ENCODE measurements at places on chromosomes 3 and 15. TPM values are rescaled to one million over a fixed set of nuclear protein-coding genes. Genes with fewer than 3 reads are reported as not detected.

Gene TMCO5A
- total RNA-seq, result not detected

Gene ELP6
- total RNA-seq, result 25.7 TPM

Gene GPR149
- not detected for total RNA-seq

Gene CAND2
- 0.43 TPM for total RNA-seq

Gene ZNF619
- 4.4 TPM for total RNA-seq

DNA sequence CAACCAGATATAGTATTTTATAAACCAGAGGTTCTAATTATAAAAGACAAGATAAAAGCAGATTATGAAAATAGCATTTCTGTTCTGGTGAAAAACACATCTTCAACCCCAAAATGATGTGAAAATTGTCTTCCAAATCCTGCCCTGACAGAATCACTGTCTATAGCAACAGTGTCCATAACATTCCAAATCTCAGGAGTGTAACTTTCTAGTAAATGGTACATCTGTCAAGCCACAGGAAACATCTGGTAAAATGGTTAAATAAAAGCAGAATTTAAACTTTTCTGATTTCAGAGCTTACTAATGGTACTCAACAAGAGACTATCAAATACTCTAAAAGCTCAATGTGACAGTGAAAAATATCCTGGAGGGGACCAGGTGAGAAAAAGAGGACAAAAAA, 60.5 kb downstream of the VGLL4 start:
- peak overlapping the region; percentile 77 for H3K27ac ChIP-seq
- H3K4me3 ChIP-seq, result peak overlapping the region; percentile 68
- peaks cover 5% of the 10 kb centered on the region for H3K36me3 ChIP-seq
- peaks cover 60% of the 10 kb centered on the region for H3K4me1 ChIP-seq
- H3K27me3 ChIP-seq, result no peaks in the 10 kb centered on the region

DNA sequence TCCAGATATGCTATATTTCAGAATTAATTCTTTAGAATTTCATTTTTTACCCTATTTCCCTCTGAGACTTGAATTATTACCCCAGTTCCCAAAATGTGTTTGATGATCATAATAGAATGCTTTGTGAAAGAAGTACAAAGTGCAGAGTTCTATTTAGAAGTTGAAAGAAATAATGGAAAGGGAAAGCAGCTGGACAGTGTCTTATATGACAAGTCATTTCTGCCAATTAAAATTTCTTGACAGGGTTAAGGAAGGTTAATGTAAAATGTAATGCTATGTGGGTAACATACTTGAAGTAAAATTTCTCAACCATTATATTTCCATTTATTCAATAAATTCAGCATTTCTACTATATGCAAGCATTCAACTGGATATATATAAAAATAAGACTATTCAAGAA, 33.1 kb downstream of the FGF7 start:
- H3K27ac ChIP-seq, result peak overlapping the region; percentile 79
- H3K4me1 ChIP-seq, result peaks cover 77% of the 10 kb centered on the region
- H3K27me3 ChIP-seq, result no peaks in the 10 kb centered on the region
- H3K36me3 ChIP-seq, result peaks cover 57% of the 10 kb centered on the region

DNA sequence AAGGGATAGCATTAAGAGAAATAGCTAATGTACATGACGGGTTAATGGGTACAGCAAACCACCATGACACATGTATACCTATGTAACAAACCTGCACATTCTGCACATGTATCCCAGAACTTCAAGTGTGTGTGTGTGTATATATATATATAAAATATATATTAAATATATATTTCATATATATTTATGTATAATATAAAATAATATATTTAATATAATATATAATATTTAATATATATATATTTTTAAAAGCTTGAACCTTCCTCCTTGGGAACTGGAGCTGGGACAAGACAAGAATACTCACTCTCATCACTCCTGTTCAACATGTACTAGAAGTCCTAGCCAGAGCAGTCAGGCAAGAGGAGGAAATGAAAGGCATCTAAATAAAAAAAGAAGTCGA, 149.3 kb downstream of the UNC13C start:
- no peak overlapping the region for H3K4me3 ChIP-seq
- no peak for DNase-seq
- no peaks in the 10 kb centered on the region for H3K36me3 ChIP-seq
- H3K27me3 ChIP-seq, result no peaks in the 10 kb centered on the region
- H3K4me1 ChIP-seq, result no peaks in the 10 kb centered on the region

- H3K27me3 ChIP-seq, result no peaks in the 10 kb centered on the region
- no peaks in the 10 kb centered on the region for H3K36me3 ChIP-seq
- H3K4me1 ChIP-seq, result no peaks in the 10 kb centered on the region
- H3K27ac ChIP-seq, result no peak overlapping the region
Observed at GRCh38 chr15:47415539-47415971, 301.8 kb upstream of the SEMA6D start.

GRCh38 chr3:80051602-80051962, 283.8 kb upstream of the ROBO1 start:
- H3K4me3 ChIP-seq, result no peak overlapping the region
- H3K27ac ChIP-seq, result no peak overlapping the region
- no peaks in the 10 kb centered on the region for H3K36me3 ChIP-seq
- no peak for DNase-seq

GRCh38 chr15:29410338-29410737, 140.7 kb upstream of the NSMCE3 start:
- H3K36me3 ChIP-seq, result no peaks in the 10 kb centered on the region
- H3K4me3 ChIP-seq, result no peak overlapping the region
- H3K27ac ChIP-seq, result no peak overlapping the region
- DNase-seq, result no peak

DNA sequence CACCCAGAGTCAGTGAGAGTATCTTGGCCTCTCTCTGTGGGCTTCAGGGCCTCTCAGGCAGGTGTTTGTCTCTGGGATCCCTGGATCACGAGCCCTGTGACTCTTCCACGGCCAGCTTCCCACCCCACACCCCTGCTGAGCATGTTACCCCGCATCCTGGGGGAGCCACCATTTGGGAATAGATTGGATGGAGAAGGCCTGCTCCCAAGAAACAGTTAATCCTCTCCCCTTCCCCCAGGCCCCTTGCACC, 15.5 kb upstream of the SRP14 start:
- H3K4me1 ChIP-seq, result peaks cover 28% of the 10 kb centered on the region
- H3K36me3 ChIP-seq, result no peaks in the 10 kb centered on the region
- DNase-seq, result no peak
- no peaks in the 10 kb centered on the region for H3K27me3 ChIP-seq
- H3K27ac ChIP-seq, result no peak overlapping the region

DNA sequence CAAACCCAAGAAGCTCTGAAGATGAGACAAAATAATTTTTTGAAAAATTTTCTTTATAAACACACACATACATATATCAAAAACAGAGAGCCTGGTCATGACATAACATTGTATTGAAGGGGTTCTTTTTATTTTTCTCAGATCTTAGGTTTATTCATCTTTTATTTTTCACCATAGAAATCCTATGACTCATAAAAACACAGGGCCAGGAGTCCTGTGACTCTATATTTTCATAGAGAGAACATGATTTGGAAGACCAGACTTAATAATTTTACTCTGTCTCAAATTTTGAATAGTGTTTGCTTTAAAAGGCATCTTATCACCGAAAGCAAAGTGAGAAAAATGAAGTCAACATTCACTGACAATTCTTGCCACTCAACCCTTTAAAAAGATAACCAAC, 57.7 kb downstream of the SUCNR1 start:
- peak; percentile 55 for DNase-seq
- peaks cover 43% of the 10 kb centered on the region for H3K4me1 ChIP-seq
- H3K4me3 ChIP-seq, result no peak overlapping the region
- H3K27ac ChIP-seq, result no peak overlapping the region

GRCh38 chr3:22216601-22217000, 465.6 kb upstream of the ZNF385D start:
- H3K36me3 ChIP-seq, result no peaks in the 10 kb centered on the region
- no peak overlapping the region for H3K4me3 ChIP-seq
- no peak overlapping the region for H3K27ac ChIP-seq
- H3K27me3 ChIP-seq, result peaks cover 7% of the 10 kb centered on the region

- H3K27ac ChIP-seq, result no peak overlapping the region
- peaks cover 20% of the 10 kb centered on the region for H3K4me1 ChIP-seq
- no peak overlapping the region for H3K4me3 ChIP-seq
- no peaks in the 10 kb centered on the region for H3K27me3 ChIP-seq
Observed at GRCh38 chr15:50628421-50628820, 58.2 kb downstream of the TRPM7 start.

DNA sequence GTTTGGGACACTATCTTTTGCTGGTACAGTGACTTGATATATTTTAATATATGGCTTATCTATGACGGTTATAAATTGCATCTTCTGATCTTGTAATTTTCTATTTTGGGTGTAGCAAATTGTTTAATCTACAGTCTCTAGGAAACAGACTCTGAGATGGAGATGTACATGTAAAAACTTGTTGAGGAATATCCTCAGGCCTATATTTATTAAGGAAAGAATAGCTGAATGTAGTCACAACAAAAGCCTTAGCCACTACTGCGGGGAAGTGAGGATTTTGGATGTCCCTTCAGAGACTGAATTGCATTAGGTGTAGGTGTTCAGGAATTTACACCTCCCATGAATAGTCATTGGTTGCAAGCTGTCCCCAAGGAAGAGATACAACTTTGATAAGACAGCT, 13.8 kb upstream of the OR5K3 start:
- H3K36me3 ChIP-seq, result no peaks in the 10 kb centered on the region
- H3K4me3 ChIP-seq, result no peak overlapping the region

- H3K4me1 ChIP-seq, result no peaks in the 10 kb centered on the region
- H3K36me3 ChIP-seq, result no peaks in the 10 kb centered on the region
- no peak for DNase-seq
- H3K4me3 ChIP-seq, result no peak overlapping the region
Observed at GRCh38 chr3:195118671-195119070, 152.3 kb downstream of the XXYLT1 start.

DNA sequence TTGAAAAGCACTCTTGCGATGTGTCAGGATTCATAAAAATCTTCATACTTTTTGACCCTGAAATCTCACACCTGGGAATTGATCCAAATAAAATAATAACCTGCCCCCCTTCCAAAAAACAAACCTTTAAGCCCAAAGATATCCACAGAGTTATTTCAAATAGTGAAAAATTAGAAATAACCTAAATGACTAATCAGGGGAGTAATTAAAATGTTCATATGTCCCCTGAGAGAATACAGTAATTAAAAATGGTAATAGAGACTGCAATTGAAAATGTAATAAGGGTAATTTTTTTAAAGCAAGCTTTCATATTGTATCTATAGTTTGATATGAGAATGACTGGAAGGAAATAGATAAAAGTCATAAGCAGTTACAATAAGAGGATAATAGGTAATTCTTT, 68.0 kb downstream of the CALML4 start:
- no peaks in the 10 kb centered on the region for H3K27me3 ChIP-seq
- H3K4me3 ChIP-seq, result no peak overlapping the region
- no peak for DNase-seq
- no peak overlapping the region for H3K27ac ChIP-seq
- H3K4me1 ChIP-seq, result peaks cover 6% of the 10 kb centered on the region
- no peaks in the 10 kb centered on the region for H3K36me3 ChIP-seq

- H3K4me1 ChIP-seq, result peaks cover 8% of the 10 kb centered on the region
- no peaks in the 10 kb centered on the region for H3K36me3 ChIP-seq
- H3K27ac ChIP-seq, result no peak overlapping the region
- no peak for DNase-seq
- no peak overlapping the region for H3K4me3 ChIP-seq
Observed at GRCh38 chr3:65999606-66000005, 39.1 kb downstream of the MAGI1 start.

- no peak overlapping the region for H3K4me3 ChIP-seq
- peaks cover 8% of the 10 kb centered on the region for H3K4me1 ChIP-seq
- 0 out of 2 replicates have a peak, but pooled peaks cover 5% of the 10 kb centered on the region for H3K27me3 ChIP-seq
- no peak for DNase-seq
- no peak overlapping the region for H3K27ac ChIP-seq
- H3K36me3 ChIP-seq, result no peaks in the 10 kb centered on the region
Observed at GRCh38 chr15:99006904-99007495, 592 bp downstream of the PGPEP1L start.

DNA sequence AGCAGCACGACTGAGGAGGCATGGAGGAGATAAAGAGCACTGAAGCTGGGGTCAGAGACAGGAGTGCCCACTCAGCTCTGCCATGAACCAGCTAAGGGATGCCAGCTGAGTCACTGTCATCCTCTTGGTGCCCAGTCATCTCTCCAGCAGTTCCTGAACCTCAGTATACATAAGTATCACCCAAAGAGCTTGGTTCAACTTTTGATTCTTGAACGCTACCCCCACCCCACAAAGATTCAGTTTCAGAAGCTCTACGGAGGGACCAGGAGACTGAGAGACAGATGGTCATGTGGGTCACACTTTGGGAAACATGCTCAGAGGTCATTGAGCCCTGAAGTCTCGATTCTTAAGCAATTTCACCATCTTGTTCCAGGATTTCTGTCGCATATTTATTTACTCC, 108.4 kb downstream of the ALDH1A2 start:
- DNase-seq, result peak; percentile 9
- H3K4me3 ChIP-seq, result no peak overlapping the region
- peaks cover 8% of the 10 kb centered on the region for H3K27me3 ChIP-seq
- no peaks in the 10 kb centered on the region for H3K36me3 ChIP-seq
- no peaks in the 10 kb centered on the region for H3K4me1 ChIP-seq

DNA sequence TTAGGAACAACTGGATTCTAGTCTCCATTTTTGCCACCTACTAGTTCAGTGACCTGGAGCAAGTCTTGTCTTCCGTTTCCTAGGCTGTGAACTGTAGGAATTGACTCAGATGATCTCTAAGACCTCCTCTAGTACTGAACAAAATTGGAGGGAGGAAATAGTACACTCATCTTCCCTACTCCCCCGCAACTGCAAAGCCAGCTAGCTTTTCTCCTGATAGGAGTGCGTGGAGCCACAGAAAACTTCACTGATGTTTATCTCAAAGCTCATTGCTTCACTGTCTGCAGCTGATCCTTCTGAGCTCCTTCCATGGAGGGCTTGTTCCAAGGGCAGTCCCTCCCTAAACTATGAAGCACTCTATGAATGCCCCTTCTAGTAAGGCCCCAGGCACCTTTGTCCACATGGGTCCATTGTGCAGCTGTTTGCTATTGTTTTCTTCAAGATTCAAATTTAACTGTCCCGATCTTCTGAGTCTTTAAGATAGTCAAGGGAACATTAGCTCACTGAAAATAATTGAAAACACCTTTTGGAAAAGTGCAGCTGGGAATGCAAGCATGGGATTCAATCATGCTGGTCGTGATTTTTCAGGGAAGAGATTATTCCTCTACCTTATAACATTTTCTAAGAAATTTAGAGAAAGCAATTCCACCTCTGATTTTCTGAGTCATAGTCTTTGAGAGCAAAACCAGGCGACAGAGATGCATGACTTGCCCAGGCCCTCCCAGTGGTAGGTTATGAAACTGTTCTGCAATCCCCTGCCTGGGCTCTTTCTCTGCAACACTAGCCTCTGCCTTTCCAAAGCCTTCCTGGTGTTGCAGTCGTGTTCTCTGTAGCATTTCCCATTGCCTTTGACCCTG, 24.3 kb downstream of the FILIP1L start:
- peak overlapping the region; percentile 50 for H3K4me3 ChIP-seq
- no peaks in the 10 kb centered on the region for H3K27me3 ChIP-seq
- DNase-seq, result peak; percentile 89
- H3K27ac ChIP-seq, result peak overlapping the region; percentile 72
- no peaks in the 10 kb centered on the region for H3K36me3 ChIP-seq

- peaks cover 50% of the 10 kb centered on the region for H3K4me1 ChIP-seq
- no peak for DNase-seq
- no peak overlapping the region for H3K4me3 ChIP-seq
- H3K27me3 ChIP-seq, result no peaks in the 10 kb centered on the region
- no peaks in the 10 kb centered on the region for H3K36me3 ChIP-seq
Observed at GRCh38 chr3:125108833-125109535, 53.2 kb upstream of the HEG1 start.

Data from GM23248 (cell line).